Ecto neural progenitor cell (in vitro differentiated cells): ENCODE measurements at places on chromosomes 5 and 9.

GRCh38 chr5:32453916-32454315 is 9.4 kb upstream of the ZFR start:
- DNase-seq = no peak

GRCh38 chr9:125784286-125785049 is 37.3 kb downstream of the PBX3 start:
- DNase-seq = no peak

DNA sequence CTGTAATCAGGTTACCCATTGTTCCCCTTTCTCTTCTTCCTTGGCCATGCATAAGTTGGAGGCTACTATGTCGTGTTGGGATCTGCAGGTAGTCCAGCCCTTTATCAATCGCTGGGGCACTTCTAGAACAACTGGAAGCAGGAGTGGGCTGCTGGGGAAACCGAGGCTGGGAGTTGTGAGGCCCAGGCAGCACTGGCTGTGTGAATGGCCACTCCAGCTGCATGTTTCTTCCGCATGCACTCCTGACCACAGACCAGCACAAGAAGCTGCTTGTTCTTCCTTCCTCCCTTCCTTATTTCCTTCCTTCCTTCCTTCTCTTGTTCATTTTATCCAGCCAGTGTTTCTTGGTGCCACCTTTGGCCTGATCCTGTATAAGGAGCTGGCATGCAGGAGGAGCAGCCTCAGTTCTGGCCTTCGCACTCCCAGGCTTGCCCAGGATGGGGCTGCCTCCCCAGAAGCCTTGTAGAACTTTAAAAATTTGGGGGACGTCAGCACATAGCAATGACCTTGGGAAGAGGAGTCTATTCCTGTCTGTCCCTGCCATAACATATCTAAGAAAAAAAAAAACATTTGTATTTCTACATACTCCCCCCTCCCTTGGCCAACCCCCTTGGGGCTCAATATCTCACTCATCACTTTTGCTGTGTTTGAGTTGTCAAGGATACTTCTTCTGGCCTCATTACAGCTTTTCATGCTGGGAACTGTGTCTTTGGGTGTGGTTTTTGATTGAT is 20.8 kb upstream of the CXCL14 start:
- DNase-seq = no peak

GRCh38 chr9:76366275-76366674 is 28.0 kb downstream of the RFK start:
- DNase-seq = no peak

DNA sequence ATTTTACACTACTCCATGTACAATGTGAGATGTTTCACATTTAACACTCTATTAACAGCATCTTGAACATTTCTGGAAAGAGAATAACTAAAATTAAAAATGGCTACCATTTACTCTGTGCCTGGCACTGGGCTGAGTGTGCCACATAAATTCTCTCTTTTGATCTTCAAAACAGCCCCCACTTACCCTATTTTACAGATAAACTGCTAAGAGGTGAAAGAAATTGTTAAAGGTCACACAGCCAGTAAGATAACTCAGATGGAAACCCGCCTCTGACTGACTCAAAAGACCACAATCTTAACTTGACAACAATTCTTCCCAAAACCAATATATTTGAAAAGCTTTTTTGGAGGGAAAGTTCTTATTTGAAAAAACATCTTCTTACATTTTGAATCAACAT is 97.3 kb downstream of the MAPKAP1 start:
- no peak for DNase-seq

GRCh38 chr5:157770665-157771064 is 27.2 kb downstream of the LSM11 start:
- DNase-seq = no peak

DNA sequence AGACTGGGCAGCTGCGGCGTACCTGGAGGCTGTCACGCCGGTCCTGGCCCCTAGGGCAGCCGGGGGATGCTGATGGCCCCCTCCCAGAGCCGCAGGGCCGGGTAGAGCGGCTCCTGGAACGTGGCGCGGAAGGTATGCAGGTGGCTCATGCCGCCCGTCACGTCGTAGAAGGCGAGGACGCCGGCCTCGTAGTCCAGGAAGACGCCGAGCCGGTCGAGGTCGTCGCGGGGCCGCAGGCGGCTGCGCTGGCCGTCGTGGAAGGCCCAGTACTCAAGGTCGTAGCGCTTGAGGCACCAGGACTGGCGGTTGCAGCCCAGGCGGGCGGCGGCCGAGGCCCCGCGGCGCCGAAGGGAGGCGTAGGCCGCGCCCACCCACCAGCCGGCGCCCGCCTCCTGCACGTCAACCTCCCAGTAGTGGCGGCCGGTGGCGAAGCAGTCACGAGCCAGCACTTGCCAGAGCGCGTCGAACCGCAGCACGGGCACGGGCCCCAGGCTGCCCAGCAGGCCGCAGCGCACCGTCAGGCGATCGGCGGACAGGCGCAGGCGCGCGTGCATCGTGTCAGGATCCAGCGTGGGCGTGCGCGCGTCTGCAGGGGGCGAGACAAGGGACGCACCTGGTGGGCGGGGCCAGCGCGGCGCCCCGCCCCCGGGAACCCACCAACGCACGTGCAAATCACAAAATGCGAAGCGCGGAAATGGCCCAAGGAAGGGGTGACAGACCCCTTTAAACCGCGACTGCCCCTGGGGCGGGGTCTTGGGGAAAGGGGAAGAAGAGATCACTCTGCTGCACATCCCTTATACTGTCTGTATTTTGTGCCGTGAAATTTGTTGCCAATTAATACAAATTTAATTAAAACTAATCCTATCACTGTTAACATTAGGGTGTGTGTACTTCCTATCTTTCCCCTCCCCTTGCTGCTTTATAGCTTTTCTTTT is 31.2 kb downstream of the NANS start:
- peak; percentile 78 for DNase-seq

GRCh38 chr9:134335061-134335460 is 8.8 kb downstream of the RXRA start:
- DNase-seq = no peak

DNA sequence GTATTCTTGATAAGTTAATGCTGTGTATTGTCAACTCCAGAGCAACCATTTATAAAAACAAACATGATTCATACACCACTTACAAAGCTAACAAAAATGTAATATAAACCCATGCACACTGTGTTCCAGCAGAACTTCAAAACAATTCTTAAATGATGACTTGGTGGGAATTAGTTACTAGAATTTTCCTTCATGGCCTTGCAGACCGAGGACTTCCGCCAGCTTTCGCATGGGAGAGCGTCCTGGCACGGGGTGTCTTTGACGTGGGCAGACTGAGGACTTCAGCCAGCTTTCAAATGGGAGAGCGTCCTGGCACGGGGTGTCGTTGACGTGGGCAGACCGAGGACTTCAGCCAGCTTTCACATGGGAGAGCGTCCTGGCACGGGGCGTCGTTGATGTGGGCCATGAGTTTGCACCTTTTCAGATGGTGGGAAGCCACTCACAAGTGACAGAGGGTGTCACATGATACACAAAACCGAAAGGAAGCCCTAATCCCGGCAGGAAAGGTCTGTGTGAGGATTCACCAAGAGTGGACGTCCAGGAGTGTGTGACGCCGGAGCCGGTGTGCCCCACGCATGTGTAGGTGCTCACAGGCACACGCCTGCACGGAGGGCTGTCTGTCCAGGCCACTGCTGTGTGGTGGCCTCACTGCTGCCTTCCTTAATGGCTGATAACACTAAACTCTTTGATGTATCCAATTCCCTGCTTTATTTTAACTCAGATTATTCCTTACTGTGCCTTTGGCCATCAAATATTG is 211.3 kb upstream of the IRX4 start:
- DNase-seq = no peak

DNA sequence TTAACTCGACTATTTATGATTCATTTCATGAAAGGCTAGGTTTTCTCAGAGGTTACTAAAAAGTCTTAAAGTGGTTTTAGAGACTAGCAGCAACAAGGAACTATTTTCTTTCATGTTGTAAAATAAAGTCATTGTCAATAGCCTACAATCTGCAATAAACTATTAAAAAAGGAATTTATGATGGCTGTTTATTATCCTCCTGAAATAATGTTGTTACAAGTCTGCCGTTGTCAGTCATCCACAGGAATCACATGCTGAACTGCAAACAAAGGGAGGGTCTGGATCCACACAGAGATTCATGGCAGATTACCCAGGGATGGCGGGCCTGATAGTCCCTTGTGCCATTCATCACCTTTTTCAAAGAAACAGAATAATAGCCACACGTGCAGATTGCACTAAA is 49.2 kb downstream of the TMEM174 start:
- DNase-seq = no peak

DNA sequence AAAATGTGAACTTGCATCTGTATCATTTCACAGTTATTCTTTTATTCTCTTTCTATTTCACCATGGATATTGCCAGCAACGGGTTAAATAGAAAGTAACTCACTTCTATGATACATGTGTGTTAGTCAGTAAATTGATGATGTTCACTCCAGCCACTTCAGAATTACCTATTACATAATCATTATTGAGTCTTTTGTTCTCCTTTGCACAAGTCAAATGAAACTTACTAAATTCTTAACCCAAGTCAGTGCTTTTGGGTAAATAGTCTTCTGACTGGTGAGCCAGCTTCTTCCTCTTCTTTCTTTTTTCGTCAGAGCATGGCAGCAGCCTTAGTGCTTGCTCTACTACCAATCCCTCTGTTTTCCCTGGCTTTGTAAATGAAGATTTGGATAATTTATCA is 344.3 kb downstream of the RAB3C start:
- no peak for DNase-seq

DNA sequence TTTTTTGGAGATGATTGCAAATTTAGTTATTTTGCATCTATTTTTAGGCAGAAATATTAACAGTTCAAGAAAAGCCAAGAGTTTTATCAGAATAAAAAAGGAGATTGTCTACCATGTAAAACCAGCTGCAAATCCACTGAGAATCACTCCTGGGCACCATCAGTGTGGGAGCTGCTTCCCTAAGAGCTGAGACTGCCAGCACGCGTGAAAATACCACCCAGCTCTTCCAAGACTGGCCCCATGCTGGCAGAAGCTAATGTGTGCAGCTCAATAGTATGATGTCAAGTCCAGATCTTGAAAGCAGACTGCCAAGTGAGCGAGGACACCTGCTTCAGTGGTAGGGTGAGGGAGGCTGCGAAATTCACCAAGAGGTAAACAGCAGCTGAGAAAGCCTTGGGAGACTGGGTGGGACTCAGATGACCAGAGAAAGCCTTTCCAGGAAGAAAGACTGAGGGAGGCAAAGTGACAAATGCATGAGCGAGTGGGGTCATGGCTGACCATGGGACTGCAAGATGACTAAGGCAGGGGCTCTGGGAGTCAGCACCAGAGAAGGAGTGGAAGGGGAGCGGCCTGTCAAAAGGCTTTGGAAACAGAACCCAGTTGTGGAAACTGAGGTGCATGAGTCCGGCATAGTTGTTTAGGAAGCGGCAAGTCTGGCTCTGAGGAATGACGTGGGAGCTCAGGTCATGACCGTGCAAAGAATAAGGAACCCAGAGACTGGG is 200.9 kb downstream of the GADD45G start:
- DNase-seq = peak; percentile 27

- no peak for DNase-seq
Observed at GRCh38 chr5:73390972-73391371, 57.6 kb downstream of the FOXD1 start.

DNA sequence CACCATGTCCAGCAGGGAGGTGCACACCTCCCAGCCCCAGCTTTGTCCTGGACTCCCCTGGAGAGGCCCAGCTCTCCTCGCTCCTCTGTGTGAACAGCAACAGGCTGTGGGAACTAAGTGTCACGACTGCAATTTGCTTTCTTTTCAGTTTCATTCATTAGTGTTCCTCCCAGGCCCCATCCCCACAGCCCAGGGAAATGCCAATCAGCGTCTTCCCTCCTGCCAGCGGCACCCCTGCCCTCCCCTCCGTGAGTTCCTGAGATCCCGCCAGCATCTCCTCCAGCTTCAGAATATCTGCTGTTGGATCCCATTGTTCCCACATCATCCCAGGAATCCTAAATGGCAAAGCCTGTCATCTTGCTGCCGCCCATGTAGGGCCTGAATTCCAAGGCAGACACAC is 13.1 kb upstream of the RPL26L1 start:
- DNase-seq = no peak

DNA sequence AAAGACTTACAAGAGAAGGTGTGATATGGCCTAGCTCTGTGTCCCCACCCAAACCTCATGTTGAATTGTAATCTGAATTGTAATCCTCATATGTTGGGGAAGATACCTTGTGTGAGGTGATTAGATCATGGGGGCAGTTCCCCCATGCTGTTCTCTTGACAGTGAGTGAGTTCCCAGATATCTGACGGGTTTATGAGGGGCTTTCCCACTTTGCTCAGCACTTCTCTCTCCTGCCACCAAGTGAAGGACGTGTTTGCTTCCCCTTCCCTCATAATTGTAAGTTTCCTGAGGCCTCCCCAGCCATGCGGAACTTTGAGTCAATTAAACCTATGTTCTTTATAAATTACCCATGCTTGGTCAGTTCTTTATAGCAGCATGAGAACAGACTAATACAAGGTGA is 49.0 kb downstream of the CDO1 start:
- no peak for DNase-seq

- DNase-seq = no peak
Observed at GRCh38 chr5:16467363-16468219, 2.0 kb upstream of the ZNF622 start.

- DNase-seq = peak; percentile 55
Observed at GRCh38 chr5:124963236-124963919, 216.9 kb upstream of the ZNF608 start.

- DNase-seq = no peak
Observed at GRCh38 chr9:7137571-7137970, 379.8 kb downstream of the KDM4C start.

GRCh38 chr5:131542723-131543122 is 92.3 kb downstream of the RAPGEF6 start:
- no peak for DNase-seq

DNA sequence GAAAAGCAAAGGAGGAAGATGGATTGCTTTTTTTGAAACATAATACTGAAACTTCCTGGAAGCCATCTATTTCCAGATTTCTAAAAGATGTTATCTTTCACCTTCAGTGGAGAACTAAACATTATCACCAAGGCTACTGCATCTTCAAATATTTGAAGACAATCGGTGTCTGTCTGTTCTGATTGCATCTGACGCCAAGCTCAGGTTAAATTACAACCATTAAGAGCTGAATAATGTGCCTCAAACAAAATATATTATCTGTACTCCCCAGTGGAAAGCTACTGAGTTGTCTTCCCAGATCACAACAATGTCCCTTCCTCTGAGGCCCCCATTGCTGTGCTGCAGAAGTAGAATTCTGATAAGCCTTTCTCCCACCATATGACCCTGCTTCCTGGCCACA is 342.3 kb downstream of the PLK2 start:
- DNase-seq = no peak

DNA sequence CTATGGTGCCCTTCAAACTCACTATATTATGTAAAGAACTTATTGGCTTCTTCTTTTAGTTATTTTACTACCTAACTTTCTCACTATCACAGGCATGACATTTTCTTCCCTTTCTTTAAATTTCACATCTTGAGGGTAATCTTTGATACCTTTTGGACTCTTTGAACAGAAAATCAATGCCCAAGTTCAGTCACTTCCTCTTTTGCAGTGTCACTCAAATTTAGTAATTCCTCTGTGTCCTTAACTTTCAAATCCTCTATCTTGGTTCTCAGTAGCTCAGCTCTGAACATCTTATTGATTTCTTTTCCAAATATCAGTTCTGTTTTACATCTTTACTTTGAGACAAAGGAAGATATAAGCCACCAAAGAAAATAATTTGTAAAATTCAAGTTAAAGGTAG is 25.5 kb downstream of the CNTLN start:
- no peak for DNase-seq
